ENCODE measurements at places on chromosomes 7 and 10.

GRCh38 chr10:48590945-48591344 is 13.9 kb downstream of the ARHGAP22 start:
- DNase-seq = no peak

GRCh38 chr10:22005763-22006162 is 2.2 kb upstream of the DNAJC1 start:
- no peak for DNase-seq

DNA sequence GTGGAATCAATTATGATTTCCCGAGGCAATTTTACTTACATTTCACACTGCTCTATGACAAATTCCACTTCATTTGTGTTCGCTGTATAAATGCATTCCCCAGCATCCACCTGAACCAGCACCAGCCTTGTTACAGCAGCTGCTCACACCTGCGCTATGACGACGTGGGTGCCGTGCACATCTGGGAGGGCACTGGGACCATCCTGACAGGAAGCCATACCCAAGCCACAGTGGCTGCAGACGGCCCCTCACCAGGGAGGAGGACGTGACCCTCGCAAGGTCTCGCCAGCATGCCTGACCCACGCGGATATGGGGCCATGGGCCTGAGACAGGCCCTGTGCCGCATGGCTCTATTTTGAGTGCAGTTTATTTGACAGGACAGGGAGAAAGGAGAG is 201.3 kb downstream of the MAD1L1 start:
- no peak for DNase-seq

GRCh38 chr10:52256832-52257691 is 57.0 kb upstream of the DKK1 start:
- DNase-seq = no peak

DNA sequence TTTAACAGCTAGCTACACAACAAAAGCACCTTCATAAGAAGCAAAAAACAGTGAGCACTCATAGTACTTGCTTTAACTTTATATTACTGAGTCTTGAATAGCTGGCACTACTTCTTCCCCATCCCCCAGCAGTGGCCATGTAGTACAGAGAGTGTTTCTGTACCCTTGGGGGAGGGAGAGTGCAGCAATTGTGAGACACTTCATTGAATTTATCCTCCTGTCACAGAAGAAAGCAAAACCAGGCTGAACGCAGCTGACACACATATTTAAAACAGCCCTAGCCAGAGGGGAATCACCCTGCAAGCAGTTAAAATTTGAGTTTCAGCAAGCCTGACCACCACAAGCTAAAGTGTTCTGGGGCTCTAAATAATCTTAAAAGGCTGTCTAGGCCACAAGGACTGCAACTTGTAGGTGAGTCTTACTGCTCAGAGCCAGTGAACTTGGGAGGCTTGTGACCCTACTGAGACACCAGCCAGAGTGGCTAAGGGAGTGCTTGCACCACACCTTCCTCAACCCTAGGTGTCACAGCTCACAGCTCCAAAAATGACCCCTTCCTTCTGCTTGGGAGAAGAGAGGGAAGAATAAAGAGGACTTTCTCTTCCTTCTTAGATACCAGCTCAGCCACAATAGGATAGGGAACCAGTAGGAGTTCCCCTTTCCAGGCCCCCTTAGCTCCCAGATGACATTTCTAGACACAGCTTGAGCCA is 97.7 kb upstream of the MEOX2 start:
- no peak for DNase-seq

DNA sequence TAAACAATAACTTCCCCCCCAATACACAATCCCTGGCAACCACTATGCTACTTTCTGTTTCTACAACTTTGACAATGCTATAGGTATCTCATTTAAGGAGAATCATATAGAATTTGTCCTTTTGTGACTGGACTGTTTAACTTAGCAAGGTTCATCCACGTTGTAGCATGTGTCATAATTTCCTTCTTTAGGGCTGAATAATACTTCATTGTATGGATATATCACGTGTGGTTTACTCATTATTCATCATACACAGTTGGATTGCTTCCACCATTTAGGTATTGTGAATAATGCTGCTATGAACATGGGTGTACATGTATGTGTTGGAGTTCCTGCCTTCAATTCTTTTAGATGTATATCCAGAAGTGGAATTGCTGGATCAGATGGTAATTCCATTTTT is 111.0 kb downstream of the LMBR1 start:
- DNase-seq = no peak

DNA sequence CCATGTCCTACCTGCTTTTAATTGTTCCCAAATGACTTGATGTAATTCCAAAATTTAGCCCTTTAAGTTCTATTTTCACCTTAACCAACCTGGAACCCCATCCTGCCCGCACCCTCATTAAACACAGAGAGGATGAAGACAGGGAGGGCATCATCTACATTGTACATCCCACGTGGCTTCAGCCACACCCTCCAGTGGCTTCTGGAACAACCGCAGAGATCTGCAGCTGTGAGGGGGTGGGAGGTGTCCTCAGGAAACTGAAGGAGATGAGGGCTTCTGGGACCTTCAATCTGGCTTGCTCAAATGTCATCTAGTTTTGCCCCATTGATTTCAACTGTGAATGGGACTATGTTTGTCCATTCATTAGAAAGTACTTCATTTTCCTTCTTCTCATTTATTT is 39.0 kb downstream of the AKR1B1 start:
- DNase-seq = no peak
